Activated CD4-positive, alpha-beta T cell treated with anti-CD3 and anti-CD28 coated beads, Interleukin-2, amount 50 U/mL, for 48 hours (primary cell): ENCODE measurements at places on chromosomes 7 and 10.

GRCh38 chr7:74656441-74656836, 1.1 kb upstream of the GTF2I start:
- peak; percentile 66 for DNase-seq

DNA sequence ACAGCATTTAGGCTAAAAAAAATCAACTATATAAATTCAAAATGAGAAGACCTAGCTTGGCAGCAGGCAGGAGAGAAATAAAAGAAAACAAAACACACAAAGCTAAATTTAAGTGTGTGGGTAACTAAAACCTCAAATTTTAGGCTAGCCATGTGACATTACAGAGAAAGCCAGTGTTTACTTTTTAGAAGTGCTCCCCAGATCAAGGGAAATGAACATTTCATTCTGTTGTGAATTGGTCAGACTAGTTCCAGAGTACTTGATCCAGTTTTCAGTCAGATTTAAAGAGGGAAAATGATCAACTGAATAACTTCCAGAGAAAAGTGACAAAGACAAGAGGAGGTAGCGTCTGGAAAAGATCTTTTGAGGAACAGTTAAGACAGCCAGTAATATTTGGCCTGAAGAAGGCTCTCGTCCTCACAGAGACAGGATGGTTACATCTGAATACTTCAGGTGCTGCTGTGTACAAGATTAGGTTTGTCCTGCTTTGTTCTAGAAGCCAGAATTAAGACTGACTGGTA, 563.4 kb downstream of the KCNMA1 start:
- no peak for DNase-seq

DNA sequence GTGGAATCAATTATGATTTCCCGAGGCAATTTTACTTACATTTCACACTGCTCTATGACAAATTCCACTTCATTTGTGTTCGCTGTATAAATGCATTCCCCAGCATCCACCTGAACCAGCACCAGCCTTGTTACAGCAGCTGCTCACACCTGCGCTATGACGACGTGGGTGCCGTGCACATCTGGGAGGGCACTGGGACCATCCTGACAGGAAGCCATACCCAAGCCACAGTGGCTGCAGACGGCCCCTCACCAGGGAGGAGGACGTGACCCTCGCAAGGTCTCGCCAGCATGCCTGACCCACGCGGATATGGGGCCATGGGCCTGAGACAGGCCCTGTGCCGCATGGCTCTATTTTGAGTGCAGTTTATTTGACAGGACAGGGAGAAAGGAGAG, 201.3 kb downstream of the MAD1L1 start:
- no peak for DNase-seq

DNA sequence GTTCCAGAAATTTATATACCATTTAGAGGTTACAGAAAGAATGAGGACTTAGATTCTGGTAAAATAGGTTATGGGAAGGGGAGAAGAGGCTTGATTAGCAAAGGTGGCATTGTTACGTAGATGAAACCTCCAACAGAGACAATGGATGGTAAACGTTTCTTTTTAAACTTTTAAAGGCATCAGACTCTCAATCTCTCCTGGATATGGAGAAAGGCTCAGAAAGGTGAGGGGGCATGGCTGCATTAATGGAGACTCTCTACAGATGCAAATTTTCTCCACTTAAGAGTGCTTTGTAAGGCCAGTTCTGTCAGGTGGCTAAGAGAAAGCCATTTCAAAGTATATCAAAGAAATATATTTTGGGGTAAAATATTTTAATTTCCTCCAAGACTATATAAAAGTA, 240.9 kb upstream of the PTER start:
- DNase-seq, result no peak

GRCh38 chr7:116298576-116298975, 88.2 kb downstream of the TES start:
- DNase-seq, result no peak

DNA sequence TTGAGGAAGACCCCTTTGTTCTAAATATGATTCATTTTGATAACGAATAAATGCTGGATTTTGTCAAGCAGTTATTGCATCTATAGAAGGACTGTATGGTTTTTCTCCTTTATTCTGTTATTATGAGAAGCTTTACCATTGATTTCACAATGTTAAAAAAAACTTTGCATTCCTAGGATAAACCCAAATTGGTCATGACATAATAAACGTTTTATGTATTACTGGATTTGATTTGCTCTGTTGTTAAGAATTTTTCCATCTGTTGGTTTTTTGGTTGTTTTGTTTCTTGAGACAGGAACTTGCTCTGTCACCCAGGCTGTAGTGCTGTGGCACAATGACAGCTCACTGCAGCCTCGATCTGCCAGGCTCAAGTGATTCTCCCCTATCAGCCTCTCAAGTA, 2.2 kb upstream of the DNA2 start:
- no peak for DNase-seq

DNA sequence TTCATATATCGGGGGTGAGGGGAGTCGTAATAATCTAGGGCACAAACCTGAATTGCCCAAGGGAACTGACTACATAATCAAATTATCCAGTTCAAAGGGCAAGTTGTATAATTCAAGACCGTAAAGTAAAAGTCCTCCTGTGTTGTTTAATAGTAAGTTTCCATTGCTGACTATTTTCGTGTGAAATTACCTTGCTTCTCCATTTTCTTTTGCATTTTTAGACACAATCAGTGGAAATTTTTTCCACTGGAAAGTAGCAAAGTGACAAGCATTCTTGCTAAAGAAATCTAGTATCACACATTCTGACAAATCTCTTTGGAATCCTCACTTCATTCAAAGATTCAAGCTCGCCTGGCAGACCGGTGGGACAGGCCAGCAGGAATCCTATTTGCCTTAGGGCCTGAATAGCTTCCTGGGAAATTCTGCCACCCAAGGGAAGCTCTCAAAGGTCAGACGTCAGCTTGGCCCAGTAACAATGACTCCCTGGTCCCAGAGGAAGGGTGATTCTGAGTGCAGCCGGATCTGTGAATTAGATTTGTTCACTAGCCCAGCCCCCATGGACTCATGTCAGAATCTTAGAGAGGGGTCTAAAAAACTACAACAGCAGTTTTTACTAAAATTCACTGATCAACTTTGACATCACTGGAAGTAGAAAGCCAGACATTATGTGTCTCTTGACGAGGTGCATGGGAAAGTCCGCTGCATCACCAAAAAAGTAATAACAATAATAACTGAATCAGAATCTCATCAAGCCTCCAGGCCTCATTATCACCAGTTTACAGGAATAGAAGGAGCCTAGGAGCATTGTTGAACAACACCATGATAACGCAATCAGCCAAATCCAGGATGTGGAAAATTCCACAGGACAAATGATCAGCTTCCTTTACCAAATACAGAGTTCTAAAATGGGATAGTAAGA, 161.0 kb downstream of the SKIDA1 start:
- no peak for DNase-seq

DNA sequence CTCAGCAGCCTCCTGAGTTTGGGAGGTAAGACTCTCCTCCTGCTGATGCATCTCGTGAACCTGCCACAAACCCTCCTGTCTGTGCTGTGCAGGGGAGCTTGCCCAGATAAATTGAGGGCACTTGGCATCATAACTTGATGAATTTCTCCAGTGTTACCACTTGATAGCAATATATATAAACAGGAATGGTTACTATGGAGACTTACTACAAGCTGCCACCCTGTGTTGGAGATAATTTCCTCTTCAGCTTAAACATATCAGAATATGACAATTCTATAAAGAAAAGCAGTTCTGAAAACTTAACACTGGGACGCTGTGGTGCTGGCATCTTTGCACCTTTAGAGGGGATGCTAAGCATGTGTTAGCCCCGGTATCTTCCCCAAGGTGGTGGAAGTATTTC, 14.9 kb downstream of the PFKFB3 start:
- DNase-seq, result no peak

- no peak for DNase-seq
Observed at GRCh38 chr10:47062441-47063200, 151.4 kb downstream of the PTPN20 start.

- no peak for DNase-seq
Observed at GRCh38 chr10:49323171-49323895, 24.4 kb downstream of the C10orf71 start.

DNA sequence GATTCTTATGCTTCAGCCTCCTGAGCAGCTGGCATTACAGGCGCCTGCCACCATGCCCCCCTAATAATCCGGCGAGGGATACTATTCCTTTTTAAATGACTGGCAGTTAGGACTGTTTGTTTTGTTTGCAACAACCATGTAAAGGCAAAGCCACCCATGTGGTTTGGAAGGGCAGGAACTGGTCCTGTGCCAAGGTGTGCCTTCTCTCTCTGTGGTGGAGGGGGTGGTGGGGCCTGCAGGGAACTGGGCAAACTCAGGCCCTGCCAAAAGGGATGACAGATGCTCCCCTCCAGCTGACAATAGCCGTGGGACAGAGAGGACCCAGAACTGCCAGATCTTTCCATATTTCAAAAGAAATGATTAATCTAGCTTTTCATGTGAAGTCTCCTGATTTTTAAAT, 23.5 kb upstream of the WAPL start:
- DNase-seq, result no peak

GRCh38 chr10:123398180-123398591, 244.0 kb downstream of the BUB3 start:
- no peak for DNase-seq

GRCh38 chr7:138374119-138374693, 85.9 kb upstream of the TRIM24 start:
- no peak for DNase-seq

- no peak for DNase-seq
Observed at GRCh38 chr7:46589286-46589685, 668.2 kb upstream of the IGFBP3 start.

GRCh38 chr10:7795605-7796004, 7.6 kb downstream of the ATP5F1C start:
- DNase-seq, result no peak

DNA sequence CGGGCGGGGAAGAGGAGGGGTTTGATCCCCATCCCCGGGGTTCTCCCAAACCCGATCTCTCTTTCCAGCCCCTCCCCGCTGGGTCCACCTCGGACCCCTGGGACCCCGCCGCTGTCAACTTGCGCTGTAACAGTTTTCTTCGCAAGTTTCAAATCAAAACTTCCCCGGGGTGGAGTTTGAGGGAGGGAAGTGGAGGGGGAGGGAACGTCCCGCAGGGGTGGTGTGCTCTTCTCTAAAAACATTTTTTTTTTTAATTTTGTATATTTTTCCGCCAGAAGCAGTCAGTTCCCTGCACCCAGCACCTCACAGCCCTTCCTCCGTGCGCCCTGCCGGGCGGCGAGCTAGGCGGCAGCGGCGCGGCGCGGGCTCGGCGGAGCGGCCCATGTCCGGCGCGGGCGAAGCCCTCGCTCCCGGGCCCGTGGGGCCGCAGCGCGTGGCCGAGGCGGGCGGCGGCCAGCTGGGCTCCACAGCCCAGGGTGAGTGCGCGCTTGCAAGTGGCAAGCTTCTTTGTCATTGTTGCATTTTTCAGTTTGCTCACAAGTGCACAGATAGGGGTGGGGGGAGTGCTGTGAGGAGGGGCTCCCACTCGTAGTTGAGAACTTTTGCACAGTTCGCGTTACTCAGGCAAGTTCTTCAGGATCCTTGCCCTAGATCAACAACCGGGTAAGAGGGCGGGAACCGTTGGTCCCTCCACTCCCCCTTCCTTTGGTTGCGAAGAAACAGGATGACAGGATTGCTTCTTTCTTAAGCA, 933 bp downstream of the MDFIC start:
- peak; percentile 48 for DNase-seq

DNA sequence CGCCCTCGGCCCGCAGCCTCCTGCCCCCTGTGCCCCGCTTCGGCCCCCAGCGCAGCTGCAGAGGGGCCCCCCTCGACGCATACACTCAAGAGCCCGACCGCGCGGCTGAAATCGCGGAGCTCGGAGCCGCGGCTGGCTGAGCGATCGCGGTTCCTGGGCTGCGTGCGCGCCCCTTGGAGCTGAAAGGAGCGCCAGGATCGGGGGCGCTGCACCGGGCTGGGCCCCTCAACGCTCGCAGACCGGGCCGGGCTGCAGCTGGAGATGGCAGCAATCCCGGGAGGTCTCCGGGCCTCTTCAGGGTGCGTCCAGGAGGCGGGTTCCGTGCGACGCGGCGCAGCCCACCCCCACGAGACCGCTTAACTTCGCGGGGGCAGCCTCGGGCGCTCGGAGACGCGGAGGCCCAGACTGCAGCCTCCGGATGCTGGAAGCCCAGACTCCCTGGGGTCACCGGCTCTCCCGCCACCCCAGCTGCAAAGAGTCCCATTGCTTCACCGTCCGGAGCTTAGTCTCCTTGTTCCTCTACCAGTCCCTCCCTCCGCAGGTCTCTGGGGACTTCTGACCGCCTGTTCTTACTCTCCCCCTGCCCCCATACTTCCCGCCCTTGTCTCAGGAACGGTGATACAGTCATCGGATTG, 73.0 kb upstream of the LRRC4 start:
- DNase-seq, result no peak

GRCh38 chr7:25359471-25360059, 131.3 kb upstream of the NPVF start:
- no peak for DNase-seq

DNA sequence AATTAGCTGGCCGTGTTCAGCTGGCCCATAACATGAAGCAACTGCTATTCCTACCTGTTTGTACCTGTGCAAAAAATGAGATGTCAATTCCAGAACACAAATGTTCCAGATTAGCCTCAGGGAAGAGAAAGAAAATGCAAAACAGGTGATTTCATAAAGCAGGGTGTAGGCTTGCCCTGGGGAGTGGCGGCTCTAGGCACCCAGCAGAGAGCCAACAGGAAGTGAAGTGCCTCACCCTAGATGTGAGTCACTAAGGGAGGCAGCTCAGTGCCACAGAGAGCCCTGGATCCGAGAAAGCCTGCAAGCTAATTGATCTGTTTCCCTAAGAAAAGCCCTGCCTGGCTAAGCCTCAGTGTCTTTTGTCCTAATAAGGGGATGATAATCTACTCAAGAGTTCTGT, 240.0 kb downstream of the ARHGAP21 start:
- DNase-seq, result peak; percentile 5

- DNase-seq, result no peak
Observed at GRCh38 chr7:102008535-102009262, 191.3 kb downstream of the CUX1 start.

- DNase-seq, result no peak
Observed at GRCh38 chr10:4331150-4331549, 494.9 kb upstream of the AKR1E2 start.

- no peak for DNase-seq
Observed at GRCh38 chr7:43693687-43694398, 35.5 kb downstream of the COA1 start.

- no peak for DNase-seq
Observed at GRCh38 chr10:14723052-14723689, 51.5 kb downstream of the FAM107B start.

DNA sequence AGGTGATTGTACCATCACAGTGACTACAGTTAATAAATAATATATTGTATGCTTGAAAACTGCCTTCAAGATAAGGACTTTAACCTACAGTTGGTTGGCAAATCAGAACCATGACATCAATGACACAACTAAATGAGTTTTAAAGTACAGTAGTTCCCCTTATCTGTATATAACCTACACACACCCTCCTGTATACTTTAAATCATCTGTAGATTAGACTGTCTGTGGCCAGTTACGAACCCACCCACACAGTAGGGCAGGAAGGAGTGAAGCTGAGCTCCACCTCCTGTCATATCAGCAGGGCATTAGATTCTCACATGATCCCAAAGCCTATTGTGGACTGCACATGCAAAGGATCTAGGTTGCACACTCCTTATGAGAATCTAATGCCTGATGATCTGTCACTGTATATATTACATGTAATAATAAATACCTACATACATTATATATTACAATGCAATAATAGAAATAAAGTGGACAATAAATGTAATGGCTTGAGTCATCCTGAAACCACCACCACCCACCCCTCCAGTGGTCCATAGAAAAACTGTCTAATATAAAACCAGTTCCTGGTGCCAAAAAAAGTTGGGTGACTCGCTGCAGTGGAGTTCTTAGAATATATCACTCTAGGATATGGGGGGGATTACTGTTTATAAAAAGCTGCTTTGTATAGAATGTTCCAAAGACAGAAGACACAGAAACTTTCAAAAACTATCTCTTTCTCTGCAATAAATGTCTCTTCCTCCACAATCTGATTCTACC, 5.6 kb downstream of the TPK1 start:
- DNase-seq, result no peak
